ENCODE measurements at places on chromosomes 2 and 18.

DNA sequence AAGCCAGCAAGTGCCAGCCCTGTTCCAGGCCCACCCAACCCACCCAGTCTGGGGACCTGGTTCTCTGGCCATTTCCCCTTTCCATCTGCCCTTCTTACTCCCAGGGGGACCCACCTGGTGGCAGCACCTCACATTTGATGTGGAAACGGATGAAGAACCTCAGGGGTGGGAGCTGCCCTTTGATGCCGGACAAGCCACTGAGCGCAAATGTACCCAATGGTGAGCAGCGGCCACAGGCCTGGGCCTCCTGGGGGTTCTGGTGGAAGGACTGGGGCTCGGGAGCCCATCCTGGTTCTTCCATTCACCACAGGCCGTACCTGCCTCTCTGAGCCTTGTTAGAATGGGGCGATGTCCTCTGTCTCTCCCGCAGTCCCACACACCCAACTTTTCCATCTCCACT lies 84.7 kb downstream of the EPAS1 start:
- DNase-seq: no peak

- DNase-seq: no peak
Measured at GRCh38 chr2:194289712-194290346, 1367.2 kb upstream of the SLC39A10 start.

DNA sequence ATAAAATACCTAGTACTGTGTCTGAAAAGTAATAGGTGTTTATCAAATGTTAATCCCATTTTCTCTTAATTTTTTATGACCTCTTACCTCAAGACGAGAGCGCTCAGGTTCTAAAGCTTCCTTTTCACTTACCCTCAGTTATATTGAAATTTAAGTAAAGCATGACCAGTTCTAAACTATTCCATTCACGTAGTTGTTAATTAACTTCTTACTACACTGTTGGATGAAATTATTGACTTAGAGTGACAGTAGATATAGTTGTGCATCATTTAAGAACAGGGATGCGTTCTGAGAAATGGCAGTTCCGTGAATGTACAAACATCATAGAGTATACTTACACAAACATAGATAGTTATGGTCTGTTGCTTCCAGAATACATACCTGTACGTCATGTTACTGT lies 20.1 kb upstream of the HTR2B start:
- DNase-seq: no peak

GRCh38 chr2:47250586-47251403 lies 95.7 kb upstream of the STPG4 start:
- DNase-seq: peak; percentile 47

GRCh38 chr2:84450288-84451227 lies 8.5 kb downstream of the SUCLG1 start:
- no peak for DNase-seq

- peak; percentile 78 for DNase-seq
Measured at GRCh38 chr2:75277111-75277510, 77.8 kb upstream of the TACR1 start.

DNA sequence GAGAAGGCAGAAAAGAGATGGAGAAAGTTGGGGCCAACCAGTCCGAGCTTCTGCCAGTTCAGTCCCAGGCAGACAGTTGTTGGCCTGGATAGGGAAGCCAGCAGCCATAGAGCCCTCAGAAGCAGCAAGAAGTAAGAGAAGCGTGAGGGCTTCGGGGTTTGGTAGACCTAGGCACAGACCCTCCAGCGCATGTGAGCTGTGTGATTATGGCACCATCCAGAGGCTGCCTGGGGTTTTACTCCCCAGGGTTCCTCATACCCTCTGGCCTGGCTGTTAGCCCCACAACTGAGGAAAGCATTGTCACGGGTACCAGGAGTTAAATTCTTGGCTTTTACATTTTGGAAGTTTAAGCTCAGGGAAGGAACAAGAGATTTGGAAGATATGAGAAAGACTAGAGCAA lies 93.7 kb upstream of the RAB6C start:
- DNase-seq: no peak

DNA sequence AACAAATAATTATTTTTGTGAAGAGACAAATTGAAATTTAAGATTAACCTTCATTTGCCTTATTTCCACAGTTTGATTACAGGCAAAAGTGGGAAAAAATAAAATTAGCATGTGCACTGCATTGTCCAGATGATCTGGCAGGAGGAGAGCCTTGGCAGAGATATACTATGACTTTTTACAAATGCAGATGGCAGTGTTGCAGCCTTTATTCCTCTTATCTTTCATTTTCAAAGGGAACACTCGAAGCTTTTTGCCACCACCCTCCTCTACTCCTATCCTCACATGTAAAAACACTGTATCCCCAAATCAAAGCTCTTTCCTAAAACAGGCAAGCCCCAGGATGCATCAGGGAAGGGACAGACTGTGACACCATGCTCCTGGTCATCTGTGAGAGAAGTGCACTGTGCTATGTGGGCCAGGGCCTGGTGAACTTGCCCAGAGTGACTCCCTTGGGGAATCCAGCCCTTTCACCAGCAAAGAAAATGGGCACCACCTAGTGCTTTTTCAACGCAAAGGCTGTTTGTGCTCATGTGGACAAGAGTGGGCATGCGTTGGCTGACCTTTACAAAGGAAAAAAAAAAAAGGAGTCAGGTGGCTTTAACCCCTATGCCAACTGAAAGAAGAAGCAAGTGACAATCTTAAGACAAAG lies 74.7 kb upstream of the ETAA1 start:
- peak; percentile 78 for DNase-seq

DNA sequence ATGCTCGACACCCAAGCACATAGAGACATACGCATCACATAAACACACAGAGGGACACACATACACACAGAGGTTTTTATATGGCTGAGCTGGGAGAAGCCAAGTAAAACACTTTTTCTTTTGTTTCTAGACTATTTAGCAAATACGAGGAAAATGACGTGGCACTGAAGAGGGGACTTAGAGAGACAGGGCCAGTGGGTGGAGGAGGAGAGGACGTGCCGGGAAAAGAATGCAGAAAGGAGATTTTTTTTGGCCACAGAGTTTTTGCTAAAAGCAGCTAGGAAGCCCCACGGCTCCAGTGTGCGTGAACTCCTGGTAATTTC lies 168.5 kb upstream of the KLF7 start:
- no peak for DNase-seq

GRCh38 chr2:187934236-187934635 lies 357.4 kb upstream of the GULP1 start:
- DNase-seq: no peak

DNA sequence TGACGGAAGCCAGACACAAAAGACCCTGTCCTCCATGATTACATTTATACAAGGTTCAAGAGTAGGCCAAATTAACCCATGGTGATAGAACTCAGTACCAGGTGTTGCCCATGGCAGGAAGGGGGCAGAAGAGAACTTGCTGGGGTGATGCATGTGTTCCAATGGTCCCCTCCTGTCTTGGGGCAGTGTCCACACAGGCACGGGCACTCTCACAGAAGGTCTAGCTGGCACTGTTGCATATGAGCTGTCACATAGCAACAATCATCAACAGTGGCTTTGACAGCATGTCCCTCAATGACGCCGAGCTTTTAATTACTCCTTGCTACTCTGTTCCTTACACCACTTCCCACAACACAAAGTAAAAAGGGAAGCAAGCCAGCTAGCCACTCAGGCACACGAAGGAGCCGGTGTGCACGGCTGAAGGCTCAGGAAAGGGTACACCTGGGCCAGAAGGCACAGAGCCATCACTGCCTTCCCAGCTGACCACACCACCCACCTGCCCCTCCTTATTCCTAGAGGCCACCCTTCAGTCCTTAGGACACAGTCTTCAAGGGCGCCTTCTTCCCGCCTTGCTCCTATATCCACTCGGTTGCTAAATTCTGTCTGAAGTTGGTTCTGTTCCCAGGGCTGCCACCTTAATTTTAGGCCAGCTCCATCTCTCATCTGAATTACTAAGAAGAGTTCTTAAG lies 28.9 kb downstream of the RPL31 start:
- no peak for DNase-seq

DNA sequence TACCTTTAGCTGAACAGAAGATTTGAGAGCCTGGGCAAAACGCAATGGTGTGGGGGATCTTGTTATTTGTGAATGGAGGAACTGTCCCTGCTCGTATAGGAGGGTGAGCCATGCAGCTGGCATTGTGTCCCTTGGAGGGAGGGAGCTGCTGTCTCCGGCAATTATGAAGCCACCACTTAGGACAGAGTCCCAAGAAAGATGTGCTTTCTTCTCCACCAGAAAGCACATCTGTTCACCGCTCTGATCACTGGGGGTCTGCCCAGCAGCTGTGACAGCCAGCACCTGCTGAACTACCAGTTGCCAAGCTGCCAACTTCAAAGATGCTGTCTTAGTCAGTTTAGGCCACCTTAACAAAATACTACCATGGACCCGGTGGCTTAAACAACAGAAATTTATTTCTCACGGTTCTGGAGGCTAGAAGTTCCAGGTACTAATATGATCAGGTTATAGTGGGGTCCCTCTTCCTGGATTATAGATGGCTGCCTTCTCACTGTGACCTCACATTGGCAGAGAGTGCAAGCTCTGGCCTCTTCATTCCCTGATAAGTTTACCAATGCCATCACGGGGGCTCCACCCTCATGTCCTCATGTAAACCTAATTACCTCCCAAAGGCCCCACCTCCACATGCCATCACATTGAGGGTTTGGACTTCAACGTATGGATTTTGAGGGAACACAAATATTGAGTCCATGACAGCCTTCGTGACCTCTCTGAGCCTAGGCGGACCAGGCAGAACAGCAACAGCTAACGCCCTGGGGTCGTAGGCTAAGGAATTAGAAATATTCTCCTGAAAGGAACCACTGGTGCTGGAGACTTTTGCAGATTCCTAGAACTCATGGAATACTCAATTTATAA lies 148.3 kb downstream of the RHBDD1 start:
- DNase-seq: no peak

GRCh38 chr2:48015421-48015820 lies 109.1 kb upstream of the FBXO11 start:
- no peak for DNase-seq

- DNase-seq: no peak
Measured at GRCh38 chr2:233259730-233260129, 8.3 kb downstream of the ATG16L1 start.

DNA sequence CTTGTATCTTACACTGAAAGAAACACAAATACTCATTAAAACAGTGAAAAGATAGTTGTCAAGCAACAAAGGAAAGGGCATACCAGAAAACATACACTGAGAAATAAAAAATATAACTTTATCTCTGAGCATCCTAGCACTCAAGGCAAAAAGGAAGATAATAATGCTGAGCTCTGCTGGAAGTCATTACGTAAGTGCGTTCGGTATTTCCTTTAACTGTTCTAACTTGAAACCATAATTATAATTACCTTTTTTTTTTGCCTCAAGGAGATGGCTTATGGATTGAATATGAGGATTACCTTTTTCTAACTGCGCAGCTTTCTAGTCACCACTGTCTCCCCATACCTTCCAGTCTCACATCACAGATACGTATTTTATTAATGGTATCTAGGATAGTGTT lies 308.1 kb downstream of the GBX2 start:
- peak; percentile 13 for DNase-seq

- DNase-seq: no peak
Measured at GRCh38 chr2:85712849-85713612, 18.9 kb downstream of the GNLY start.

DNA sequence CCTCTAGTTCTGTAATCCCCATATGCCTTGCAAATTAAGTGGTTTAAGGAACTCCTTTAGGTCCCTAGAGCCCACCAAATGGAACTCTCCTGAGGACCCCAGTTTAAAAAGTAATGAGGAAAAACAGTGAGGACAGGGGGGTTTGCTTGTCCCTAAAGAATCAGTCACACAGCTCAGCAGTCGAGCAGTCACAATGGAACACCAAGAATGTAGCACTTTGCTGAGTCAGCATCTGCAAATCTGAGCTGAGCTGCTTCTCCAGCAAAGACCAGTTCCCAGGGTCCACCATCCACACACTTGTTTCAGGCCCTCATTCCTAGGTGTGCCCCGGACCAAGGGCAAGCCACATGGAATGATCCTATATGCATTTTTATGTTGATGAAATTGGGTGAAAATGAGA lies 46.2 kb upstream of the NEDD4L start:
- DNase-seq: no peak

DNA sequence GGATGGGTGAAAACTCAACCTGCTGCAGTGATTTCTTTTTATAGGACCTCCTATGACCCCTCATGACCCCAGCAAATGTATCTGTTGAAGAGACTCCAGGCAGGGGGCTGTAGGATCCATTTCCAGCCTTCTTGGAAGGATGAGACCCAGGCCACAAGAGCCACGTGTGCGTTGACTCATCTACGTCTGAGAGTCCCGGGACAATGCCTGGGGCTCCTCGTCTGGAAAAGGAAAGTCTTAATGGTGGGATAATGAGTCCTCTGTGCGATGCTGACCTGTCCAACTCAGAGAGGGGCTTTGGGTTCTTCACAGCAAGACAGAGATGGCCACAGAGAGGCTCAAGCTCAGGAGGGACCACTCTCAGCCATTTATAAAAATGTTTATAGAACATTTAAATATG lies 80.8 kb downstream of the SMIM21 start:
- DNase-seq: peak; percentile 31

- no peak for DNase-seq
Measured at GRCh38 chr18:46190667-46191066, 86.5 kb downstream of the HAUS1 start.

DNA sequence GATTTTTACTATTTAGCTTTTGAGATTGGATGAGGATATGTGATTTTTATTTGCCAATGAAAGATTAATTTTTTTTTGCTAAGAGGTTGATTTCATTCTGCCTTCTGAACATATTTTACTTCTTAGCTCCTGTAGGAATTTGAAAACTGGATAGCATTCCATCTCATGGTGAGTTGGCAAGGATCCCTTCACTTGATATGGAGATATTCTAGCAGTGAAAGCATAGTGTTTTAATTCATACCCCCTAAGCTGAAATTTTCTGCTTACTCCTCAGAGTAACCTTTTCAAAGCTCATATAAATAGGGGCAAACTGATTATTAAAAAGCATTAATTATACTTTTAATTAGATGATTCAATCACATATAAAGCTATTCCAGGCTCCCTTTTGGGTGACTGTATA lies 61.0 kb upstream of the KCNJ3 start:
- DNase-seq: no peak

GRCh38 chr18:46035696-46036680 lies 36.1 kb downstream of the PSTPIP2 start:
- DNase-seq: no peak

DNA sequence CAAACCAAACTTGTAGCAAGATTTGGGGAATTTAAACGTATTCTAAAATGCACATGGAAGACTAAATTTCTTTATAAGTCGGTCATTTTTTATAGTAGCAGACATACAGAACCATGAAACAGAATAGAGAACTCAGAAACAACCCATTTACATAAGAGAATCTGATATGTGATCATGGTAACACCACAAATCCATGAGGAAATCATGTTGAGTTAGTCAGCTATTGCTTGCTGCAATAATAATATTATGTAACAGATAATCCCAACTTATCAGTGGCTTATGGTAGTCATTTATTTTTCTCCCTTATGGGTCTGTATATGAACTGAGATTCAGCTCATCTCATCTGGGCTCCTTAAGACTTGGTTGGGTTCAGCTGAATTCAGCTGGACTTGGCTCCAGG lies 103.4 kb upstream of the SERTAD2 start:
- DNase-seq: no peak

DNA sequence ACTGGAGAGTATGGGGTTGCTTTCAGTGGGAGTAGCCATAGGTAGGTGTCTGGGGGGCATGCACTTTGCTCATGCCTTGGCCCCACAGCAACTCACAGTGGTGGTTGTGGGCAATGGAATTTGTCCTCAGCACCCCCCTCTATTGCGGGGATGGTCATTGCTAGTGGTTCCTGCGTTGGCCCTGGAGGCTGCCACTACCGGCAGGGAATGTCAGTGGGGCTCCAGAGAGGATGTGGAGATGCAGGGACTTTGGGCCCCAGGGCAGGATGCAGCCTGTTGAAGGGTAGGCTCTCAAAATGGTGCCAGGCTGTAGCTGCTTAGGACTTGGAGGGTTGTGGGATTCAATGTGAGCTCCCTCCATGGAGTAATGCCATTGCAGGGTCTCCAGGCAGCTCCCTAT lies 125.0 kb downstream of the XRCC5 start:
- DNase-seq: no peak

Data from HT1080 (cell line).